Glomerular endothelial cell (primary cell): ENCODE measurements at places on chromosomes 2 and 18. TPM values are rescaled to one million over a fixed set of nuclear protein-coding genes. Genes with fewer than 3 reads are reported as not detected.

ALK gene
- total RNA-seq = not detected in 2 replicates

BOLL gene
- not detected in 2 replicates for total RNA-seq

FBXO48 gene
- total RNA-seq = 0.19 and 0.64 TPM in 2 replicates

FHOD3 gene
- 5.6 and 7.8 TPM in 2 replicates for total RNA-seq

PIEZO2 gene
- 100.0 and 148 TPM in 2 replicates for total RNA-seq

FRZB gene
- total RNA-seq = 0.05 TPM in 1 of 2 replicates, not detected in the other

ATOH8 gene
- total RNA-seq = 3.4 and 4.4 TPM in 2 replicates

RSAD2 gene
- total RNA-seq = 0.44 and 12.7 TPM in 2 replicates

NTSR2 gene
- not detected in 2 replicates for total RNA-seq

FNDC4 gene
- total RNA-seq = 27.5 and 34.3 TPM in 2 replicates

KCNE4 gene
- 0.47 and 1.2 TPM in 2 replicates for total RNA-seq

TGFA gene
- 0.93 and 3.7 TPM in 2 replicates for total RNA-seq

CLEC4F gene
- 0.18 TPM in 1 of 2 replicates, not detected in the other for total RNA-seq

SIX3 gene
- total RNA-seq = not detected in 2 replicates

C2orf80 gene
- total RNA-seq = not detected in 2 replicates

RUFY4 gene
- not detected in 2 replicates for total RNA-seq

DNAH7 gene
- total RNA-seq = 0.12 TPM in 1 of 2 replicates, not detected in the other

AQP12B gene
- total RNA-seq = not detected in 2 replicates

C2orf81 gene
- 0.34 and 0.82 TPM in 2 replicates for total RNA-seq

UGGT1 gene
- total RNA-seq = 69.0 and 74.0 TPM in 2 replicates

LOXHD1 gene
- not detected in 2 replicates for total RNA-seq

HOXD11 gene
- total RNA-seq = 2.2 and 2.5 TPM in 2 replicates

DSG4 gene
- not detected in 2 replicates for total RNA-seq

TEKT4 gene
- not detected in 2 replicates for total RNA-seq

TSPYL6 gene
- 0.06 TPM in 1 of 2 replicates, not detected in the other for total RNA-seq

PRKAG3 gene
- not detected in 2 replicates for total RNA-seq

CRIM1 gene
- total RNA-seq = 357 and 618 TPM in 2 replicates

UGT1A5 gene
- not detected in 2 replicates for total RNA-seq

ASPRV1 gene
- total RNA-seq = 0.64 and 0.82 TPM in 2 replicates

ITGA4 gene
- 27.0 and 39.4 TPM in 2 replicates for total RNA-seq

TUBA3E gene
- not detected in 2 replicates for total RNA-seq

PROM2 gene
- 0.99 and 4.8 TPM in 2 replicates for total RNA-seq

BZW1 gene
- total RNA-seq = 290 and 409 TPM in 2 replicates

RAB27B gene
- total RNA-seq = 0.15 and 0.99 TPM in 2 replicates

IL36A gene
- not detected in 2 replicates for total RNA-seq

PLCD4 gene
- total RNA-seq = 0.05 and 0.93 TPM in 2 replicates

CFAP65 gene
- not detected in 2 replicates for total RNA-seq

NEB gene
- 0.44 and 1.5 TPM in 2 replicates for total RNA-seq

C1QL2 gene
- not detected in 2 replicates for total RNA-seq

CYS1 gene
- total RNA-seq = 0.12 and 1.1 TPM in 2 replicates

POTEE gene
- total RNA-seq = not detected in 2 replicates

CD8B2 gene
- total RNA-seq = not detected in 2 replicates

TACR1 gene
- not detected in 2 replicates for total RNA-seq

TP53I3 gene
- total RNA-seq = 80.3 and 133 TPM in 2 replicates

PARD3B gene
- total RNA-seq = 7.7 and 10.3 TPM in 2 replicates

TOGARAM2 gene
- total RNA-seq = not detected in 2 replicates

CRYGD gene
- total RNA-seq = not detected in 2 replicates

CCDC93 gene
- 12.9 and 19.7 TPM in 2 replicates for total RNA-seq

INO80B gene
- total RNA-seq = 17.2 and 21.7 TPM in 2 replicates

CNRIP1 gene
- 44.5 and 50.6 TPM in 2 replicates for total RNA-seq

CCDC121 gene
- total RNA-seq = 0.29 and 1.5 TPM in 2 replicates

ZNF638 gene
- total RNA-seq = 60.1 and 96.7 TPM in 2 replicates

MSTN gene
- total RNA-seq = not detected in 2 replicates

ARID5A gene
- total RNA-seq = 16.1 and 20.5 TPM in 2 replicates

SERPINB7 gene
- total RNA-seq = 0.58 and 0.82 TPM in 2 replicates

SPATA3 gene
- not detected in 2 replicates for total RNA-seq

RNF125 gene
- 1.6 and 3.4 TPM in 2 replicates for total RNA-seq
